ENCODE measurements at places on chromosomes 11 and 22.
A peak's percentile ranks its signal among the peaks of the same experiment; 100 is the strongest.

DNA sequence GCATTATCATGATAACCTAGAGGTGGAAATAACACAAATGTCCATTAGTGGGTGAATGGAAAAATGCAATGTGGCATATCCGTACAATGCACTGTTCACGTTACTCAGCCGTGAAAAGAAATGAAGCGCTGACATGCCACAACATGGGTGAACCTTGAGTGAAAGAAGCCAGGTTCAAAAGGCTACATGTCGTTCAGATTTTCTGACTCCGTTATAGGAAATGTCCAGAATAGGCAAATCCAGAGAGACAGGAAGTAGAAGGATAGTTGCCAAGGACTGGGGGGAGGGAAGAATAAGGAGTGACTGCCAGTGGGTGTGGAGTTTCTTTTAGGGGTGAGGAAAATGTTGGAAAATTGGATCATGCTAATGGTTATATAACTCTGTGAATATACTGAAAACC lies 133.8 kb downstream of the ATXN10 start:
- no peak for DNase-seq

GRCh38 chr11:19429108-19429760 lies 188.5 kb upstream of the E2F8 start:
- DNase-seq = no peak

DNA sequence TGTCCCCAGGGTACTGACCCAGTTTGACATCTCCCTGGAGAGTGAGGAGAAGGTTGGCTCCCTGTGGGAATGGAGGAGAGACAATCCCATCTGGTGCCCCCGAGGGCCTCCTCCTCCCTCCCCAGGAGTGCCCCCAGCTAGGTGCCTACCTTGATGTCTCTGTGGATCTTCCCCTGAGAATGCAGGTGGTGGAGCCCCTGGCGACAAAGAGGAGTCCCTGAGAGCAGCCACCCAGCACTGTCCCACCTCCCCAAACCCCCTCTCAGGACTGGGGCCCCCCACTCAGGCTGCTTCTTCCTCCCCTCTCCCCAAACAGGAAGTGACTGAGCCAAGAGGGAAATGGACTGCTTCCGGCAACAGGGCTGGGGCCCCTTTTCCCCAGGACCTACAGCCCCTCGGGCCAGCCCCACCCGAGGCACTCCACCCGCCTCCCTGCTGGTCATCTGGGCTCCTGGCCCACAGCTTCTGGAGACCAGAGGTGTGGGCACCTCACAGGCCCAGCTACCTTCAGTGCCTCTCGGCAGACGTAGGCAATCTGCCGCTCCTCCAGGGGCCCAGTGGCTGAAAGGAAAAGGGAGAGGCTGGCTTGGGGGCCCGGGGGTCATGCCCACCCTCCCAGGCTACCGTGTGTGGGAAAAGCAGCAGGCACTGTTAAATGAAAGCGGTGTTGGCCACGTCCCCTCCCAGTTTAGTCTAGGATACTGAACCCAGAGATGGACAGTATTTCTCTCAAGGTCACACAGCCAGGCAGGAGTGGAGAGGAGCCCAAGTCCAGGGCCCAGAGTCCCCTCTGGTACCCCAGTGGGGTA lies 1.2 kb downstream of the MAP4K2 start:
- no peak for DNase-seq

- DNase-seq = no peak
Measured at GRCh38 chr22:37979782-37980181, 4.6 kb downstream of the SOX10 start.

- no peak for DNase-seq
Measured at GRCh38 chr11:81070948-81071347, 1630.1 kb upstream of the TENM4 start.

DNA sequence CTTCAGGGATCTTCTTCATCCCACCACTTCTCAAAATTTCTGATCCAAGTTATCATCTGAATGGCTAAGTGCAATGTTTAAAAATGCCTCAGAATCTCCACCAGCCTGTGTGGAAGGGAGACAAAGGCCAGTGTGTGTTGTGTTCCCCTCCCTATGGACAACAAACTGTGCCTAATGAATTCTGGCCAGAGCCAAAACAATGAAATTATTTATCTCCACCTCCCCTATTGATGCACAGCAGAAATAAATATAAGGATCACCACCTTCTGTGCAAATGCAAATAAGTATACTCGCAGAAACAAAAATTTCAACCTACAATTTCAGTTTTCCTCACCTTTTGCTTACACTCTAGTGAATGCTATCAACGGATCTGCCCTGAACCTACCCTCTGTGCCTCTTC lies 75.8 kb downstream of the GAB2 start:
- DNase-seq = no peak

- no peak for DNase-seq
Measured at GRCh38 chr22:40187389-40187788, 9.7 kb downstream of the TNRC6B start.

DNA sequence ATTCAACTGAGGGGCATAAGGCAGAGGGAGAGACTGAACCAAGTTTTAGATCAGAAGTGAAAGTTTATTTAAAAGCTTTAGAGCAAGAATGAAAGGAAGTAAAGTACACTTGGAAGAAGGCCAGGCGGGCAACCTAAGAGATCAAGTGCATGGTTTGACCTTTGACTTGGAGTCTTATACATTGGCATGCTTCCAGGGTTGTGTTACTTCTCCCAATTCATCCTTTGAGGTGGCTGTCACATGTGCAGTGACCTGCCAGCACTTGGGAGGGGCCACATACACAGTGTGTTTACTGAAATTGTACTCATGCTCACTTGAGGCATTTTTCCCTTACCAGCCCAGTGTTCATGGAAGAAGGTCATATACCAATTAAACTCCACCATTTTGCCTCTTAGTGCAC lies 30.4 kb downstream of the CYP2R1 start:
- no peak for DNase-seq

DNA sequence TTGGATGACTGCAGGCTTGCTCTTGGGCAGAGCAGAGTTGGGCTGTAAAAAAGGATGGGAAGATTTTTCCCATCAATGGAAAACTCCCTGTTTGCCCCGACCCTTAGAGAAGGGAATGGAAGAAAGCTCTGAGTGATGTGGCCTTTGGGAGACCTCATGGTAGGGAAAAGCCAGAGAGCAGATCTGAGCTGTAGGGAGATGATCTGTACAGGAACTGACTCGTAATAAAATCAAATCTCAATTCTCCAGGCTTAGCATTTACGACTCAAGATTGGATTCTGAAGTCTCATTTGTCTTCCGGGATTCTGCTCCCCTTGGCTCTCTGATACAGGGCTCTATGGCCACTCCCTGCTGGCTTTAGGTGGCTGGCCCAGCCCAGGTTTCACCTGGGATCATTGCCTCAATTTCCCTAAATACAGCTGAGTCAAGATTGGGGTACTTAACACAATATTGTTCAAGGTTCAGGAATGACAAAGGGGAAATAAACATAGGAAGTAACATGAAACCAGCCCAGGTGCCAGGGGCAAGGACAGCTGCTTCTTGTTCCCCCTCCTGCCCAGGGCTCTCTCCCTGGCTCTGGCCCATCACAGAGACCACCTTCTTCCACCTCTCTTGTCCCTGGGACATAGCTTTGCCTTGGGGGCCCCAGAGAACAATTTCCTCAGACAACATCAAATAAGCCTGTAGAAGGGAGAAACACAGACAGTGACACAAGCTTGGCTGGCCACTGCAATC lies 38.4 kb upstream of the THY1 start:
- DNase-seq = no peak

GRCh38 chr11:35751664-35752061 lies 89.1 kb downstream of the TRIM44 start:
- DNase-seq = no peak

GRCh38 chr11:117511483-117511930 lies 183.9 kb downstream of the CEP164 start:
- peak; percentile 13 for DNase-seq
